SW 1271 (cell line): ENCODE measurements at places on chromosomes 1 and 21.
A peak's percentile ranks its signal among the peaks of the same experiment; 100 is the strongest.

DNA sequence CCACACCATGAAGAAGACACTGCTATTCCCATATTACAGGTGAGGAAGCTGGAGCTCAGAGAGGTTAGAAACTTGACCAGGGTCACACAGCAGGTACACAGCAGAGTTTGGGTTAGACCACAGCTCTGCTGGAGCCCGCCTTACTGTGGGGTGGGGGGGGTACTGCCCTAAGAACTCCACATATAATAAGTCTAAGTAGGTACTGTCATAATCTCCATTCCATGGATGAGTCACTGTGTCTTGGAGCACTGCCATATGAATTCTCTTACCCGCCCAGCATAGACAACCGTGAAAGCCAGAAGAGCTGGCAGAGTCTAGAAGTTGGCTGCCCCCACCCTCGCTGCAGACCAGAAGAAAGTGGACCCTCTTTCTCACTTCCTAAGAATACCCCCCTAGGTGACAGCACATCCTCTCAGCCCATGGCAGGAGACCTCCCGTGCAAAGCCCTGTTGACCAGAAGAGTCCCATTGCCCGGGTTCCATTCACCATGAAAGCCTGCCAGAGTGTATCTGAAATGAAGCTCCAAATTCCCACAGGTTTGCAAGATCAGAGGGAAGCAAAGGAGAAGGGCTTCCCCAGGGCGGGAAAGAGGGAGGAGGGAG, 5.2 kb upstream of the PLA2G2D start:
- peak; percentile 52 for DNase-seq

DNA sequence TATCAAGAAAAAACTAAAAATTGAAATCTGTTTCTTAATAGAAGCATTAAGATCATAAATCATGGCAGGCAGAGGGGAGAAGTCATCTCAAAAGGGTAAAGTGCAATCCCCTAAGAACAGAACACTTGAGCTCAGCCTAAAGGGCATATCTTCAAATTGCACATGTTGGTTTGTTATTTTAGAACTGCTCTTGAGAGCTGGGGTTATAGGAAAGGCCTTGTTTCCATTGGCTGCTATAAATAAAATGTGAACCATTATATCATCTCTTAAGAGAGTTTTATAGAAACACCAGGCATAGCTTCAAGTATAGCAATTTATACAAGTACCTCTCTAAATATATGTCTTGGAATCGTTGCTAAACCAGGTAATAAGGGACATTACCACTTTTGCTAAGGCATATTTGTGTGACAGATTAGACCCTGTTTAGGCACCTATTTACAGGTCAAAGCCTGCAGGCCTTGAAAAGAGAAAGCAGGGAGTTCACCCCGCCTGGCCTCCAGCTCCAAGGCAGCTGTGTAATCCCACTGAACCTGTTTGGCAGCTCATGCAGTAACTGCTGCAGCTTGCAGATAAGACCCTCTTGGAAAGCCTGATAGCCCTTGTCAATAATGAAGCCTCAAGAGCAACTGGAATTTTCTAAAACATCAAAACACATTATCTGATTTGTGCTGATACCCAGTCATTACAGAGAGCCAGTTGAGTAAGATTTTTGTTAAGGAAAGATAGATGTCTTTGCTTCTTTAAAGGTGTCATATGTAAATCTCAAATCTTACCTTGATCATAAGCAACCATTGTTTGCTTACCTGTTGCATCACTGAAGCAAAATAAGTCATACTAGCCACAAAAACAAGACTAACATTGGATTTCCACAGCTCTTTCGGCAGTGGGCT, 24.2 kb upstream of the SYDE2 start:
- DNase-seq: no peak

GRCh38 chr1:232585486-232585885, 44.4 kb downstream of the SIPA1L2 start:
- no peak for DNase-seq

DNA sequence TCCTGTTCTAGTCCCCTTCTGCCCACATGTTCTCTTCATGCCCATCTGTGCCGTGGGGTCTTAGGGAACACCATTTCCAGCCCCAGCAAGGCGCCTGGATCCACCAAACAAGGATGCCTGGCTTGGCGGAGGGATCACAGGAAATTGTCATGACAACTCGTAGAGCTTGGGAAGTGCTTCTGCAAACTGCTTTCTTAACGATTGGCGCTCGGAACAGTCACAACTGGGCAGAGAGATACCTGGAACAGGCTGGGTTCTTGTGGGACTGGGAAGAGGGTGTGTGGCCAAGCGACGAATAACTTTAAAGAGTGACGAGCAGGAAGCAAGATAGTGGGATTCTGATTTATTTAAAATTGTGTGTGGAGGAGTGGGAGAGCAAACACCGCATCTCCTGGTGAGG, 329.8 kb downstream of the RPS6KC1 start:
- no peak for DNase-seq

- no peak for DNase-seq
These were observed 107.4 kb upstream of the COA6 start for GRCh38 chr1:234265861-234266260.

- DNase-seq: no peak
These were observed 170.1 kb downstream of the SEC16B start for GRCh38 chr1:177799746-177800145.

DNA sequence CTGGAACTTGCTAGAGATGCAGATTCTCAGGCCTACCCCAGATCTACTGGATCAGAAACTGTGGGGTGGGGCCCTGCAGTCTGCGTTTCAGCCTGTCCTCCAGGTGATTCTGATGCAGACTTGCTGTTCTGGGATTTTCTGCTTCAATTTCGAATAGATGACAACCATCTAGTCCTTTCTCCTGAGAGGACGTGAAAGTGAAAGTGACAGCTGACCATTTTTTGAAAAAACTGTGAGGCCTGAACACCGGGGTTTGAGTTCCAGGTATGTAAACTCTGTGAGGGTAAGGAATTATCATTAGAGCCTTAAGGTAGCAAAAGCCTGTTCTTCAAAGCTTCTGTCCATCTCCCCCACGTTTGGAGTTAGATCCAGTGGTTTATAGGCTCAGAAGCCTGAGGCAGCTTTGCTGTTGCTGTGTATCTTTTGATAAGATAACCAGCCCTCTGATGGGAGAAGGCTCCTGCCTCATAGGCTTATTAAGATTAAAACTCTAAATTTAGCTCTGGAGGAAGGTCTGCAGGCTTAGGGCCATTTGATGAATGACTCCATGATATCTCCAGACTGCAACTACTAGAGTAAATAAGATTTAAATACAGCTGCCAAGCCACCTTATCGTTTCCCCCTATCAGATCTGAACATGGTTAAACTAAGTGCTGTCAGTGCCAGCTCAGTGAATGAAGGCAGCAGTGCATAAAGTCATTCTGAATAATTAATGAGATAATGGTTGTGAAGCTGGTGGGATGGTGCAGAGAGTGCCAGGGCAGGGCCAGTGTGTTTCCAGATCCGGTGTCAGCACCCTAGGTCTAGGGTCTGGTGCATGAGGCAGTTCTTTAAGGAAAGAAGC, 335.2 kb downstream of the HHAT start:
- no peak for DNase-seq

- DNase-seq: no peak
These were observed 57.7 kb upstream of the ZC3H11B start for GRCh38 chr1:219670426-219671149.

DNA sequence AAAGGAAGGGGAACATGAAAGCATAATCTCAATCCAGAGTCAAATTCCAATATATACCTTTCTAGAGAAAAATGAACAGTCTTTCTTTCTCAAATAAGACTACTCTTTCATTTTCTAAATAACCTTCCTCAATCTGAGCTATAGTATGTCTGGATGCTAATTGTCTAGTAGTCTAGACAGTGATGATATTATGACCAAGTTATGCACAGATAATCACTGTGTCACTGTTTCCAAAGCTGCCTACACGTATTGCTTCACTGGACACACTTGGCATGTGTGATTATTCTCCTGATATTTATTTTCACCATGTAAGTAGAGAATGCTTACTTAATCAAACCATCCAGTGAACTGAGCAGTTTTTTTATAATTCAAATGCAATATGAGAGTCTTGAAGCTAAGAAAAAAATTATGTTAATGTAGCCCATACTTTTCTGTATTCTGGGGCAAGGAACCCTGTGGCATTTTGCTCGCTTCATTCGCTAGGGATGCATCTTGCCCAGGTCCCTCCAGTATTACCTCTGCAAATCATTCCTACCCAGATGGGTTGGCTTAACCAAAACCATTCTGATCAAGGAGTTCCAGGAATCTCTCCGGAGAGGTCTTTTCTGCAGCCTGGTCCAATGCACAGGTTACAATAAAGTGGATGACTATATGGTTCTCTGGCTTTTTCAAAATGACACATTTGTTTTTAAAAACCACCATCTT, 303.1 kb upstream of the RUNX1 start:
- DNase-seq: no peak

GRCh38 chr21:36610201-36610600, 88.7 kb upstream of the SIM2 start:
- no peak for DNase-seq

DNA sequence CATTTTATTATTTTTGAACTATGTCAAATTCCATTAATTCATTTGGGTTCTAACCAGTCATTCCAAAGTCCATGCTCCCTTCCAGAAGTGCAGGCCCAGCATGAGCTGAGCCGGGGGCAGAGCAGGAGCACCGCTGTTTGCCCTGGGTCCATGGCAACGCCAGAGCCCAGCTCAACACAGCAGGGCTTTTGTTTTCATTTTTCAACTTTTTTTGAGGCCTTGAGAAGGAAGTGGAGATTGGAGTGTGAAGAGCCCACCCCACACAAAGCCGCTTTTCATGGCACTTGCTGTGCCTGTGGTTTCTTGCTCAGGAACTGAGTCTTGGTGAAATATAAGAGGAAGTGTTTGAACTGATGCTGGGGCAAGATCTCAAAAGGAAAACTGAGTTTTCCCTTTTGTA, 13.2 kb upstream of the PRMT2 start:
- DNase-seq: no peak

- no peak for DNase-seq
These were observed 8.2 kb upstream of the NUAK2 start for GRCh38 chr1:205329719-205330118.

- DNase-seq: no peak
These were observed 498.3 kb downstream of the ADGRL2 start for GRCh38 chr1:82299056-82299455.

DNA sequence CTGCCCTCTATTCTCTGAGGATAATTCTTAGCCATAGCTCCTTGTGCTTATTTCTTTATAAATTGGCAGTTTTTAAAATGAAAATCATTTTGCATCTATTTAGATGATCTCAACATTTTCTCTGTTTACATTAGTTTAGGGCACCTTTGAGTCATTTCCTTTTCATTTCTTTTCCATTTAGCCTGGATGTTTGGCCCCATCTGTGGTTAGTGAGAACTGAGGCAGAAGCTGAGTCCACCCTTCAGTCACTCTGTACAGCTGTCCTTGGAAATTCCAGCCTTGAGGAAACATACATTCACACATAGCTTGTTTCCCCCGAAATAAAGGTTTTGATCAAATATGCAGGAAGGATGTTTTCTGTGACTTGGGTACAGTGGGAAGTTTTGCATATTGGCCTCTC, 123.7 kb downstream of the NTNG1 start:
- DNase-seq: no peak

GRCh38 chr1:183180218-183180617, 5.8 kb upstream of the LAMC2 start:
- DNase-seq: no peak

DNA sequence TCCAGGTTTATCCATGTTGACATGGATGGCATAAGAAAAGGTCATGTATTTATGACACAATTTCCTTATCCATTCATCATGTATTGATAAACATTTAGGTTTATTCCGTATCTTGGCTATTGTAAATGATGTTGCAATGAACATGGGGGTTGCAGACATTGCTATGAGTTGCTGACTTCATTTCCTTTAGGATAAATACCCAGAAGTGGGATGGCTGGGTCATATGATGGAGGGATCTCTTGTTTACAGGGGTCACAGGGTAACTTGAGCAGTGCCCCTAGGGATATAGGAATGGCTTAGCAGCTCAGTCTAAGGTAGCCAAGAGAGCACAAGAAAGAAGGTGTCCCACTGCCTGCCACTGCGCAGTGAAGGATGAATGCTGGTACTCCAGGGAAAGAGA, 229.6 kb upstream of the COA6 start:
- no peak for DNase-seq
